ENCODE measurements at places on chromosomes 5 and 9. TPM values are rescaled to one million over a fixed set of nuclear protein-coding genes. Genes with fewer than 3 reads are reported as not detected.
A peak's percentile ranks its signal among the peaks of the same experiment; 100 is the strongest.

Gene FOXE1
- not detected for total RNA-seq

Gene SOX30
- total RNA-seq = not detected

Gene PPP3R2
- total RNA-seq = not detected

GRCh38 chr9:761793-762560 lies 79.5 kb upstream of the DMRT1 start:
- no peak for DNase-seq

Gene NR2F1
- total RNA-seq = 17.1 TPM

Gene LNPEP
- 30.1 TPM for total RNA-seq

DNA sequence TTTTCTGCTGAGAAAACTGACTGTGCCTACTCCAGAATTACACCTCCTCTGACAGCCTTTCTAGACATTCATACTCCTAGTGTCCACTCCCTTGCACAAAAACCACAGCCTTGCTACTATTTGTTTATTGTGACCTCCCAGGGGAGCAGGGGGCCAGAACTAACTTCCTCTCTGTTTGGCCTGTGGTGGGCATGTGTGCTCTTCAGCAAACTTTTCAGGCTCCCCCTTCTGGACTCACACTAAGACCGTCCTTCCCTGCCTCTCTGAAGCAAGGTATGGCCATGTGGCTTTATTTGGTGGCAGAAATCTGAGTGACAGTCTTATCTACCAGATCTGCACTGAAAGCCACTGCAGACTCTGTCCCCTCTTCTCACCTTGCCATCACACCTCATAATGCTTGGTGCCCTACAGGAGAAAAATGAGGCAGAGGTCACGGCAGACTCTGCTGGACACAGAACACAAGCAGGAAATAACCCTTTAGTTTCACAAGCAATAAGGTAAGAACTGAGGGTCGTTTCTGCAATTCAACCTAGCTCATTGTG lies 28.2 kb downstream of the LIFR start:
- DNase-seq = no peak

Gene UNC5A
- total RNA-seq = not detected

DNA sequence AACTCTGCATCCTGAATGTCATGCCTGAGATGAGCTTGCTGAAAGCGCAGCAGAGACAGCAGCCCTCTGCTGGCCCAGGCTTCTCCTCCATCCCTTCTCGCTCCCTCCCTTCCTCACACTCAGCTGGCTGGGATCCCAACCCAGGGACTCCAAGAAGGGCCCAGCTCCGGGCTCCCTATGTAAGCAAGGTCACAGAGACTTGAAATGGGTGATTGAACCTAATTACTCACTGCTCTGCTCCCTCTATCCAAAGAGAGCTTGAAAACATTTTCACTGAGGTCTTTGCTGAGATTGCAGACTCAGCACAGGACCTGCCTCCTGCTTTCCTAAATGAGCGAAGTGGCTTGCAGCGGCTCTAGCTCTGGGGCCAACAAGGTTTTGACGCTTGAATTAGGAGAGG lies 42.8 kb downstream of the RAPGEF1 start:
- peak; percentile 9 for DNase-seq

GRCh38 chr5:107512029-107512428 lies 158.7 kb downstream of the EFNA5 start:
- DNase-seq = no peak

Gene FOXD4L6
- not detected for total RNA-seq

- DNase-seq = peak; percentile 78
Measured at GRCh38 chr5:39570403-39571027, 145.7 kb upstream of the DAB2 start.

DNA sequence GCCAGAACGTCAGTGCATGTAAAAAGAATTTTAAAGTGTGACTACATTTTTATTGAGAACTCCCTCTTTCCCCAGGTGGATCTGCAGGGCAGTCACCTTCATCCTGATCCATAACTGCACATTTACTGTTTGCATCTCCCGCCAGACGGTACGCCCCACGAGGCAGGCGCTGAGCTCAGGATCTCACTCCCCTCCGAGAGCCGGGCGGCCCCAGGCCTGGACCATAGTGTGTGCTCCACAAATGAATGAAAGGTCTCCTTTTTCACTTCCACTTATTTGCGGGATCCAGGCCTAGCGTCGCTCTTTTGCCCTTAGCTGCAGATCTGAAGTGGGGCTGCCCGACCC lies 378 bp downstream of the DROSHA start:
- DNase-seq = peak; percentile 71

GRCh38 chr9:83544002-83544698 lies 5.9 kb upstream of the FRMD3 start:
- peak; percentile 89 for DNase-seq

DNA sequence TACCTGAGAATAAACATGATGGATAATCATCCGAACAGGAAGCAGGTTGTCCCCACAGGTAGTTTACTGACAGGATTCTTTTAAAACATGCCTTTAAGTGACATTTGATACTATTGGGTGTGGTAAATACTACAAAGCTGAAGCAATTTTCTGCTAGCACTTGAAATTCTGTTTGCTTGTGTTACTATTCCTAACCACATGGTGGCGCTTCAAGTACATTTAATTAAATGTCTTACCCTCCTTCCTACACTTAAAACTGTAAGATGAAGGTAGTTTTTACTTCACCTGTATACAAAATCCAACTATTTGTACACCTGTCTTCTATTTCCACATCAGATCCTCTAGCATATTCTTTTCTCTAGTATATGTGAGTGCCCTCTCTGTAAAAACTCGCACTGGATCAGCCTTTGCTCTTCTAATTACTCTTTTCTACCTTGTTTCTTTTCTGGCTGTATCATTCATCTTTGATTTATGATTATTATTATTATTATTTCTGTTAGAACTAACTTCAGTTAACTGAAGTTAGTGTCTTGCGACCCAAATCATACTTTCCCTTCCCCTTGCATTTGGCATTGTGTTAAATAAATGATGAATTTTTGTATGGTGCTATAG lies 18.4 kb downstream of the SLC25A46 start:
- peak; percentile 61 for DNase-seq

Measured in GM23248 (cell line).